ENCODE measurements at places on chromosomes 6 and 20. TPM values are rescaled to one million over a fixed set of nuclear protein-coding genes. Genes with fewer than 3 reads are reported as not detected.

Gene GINS1
- 23.1 TPM for total RNA-seq

Gene UBE2C
- 108 TPM for total RNA-seq

Gene LY6G6D
- not detected for total RNA-seq

Gene TFAP2D
- total RNA-seq: not detected

Gene TLDC2
- not detected for total RNA-seq

Gene LY6G6F
- not detected for total RNA-seq

Gene SCGN
- total RNA-seq: not detected

Gene ADGRB3
- total RNA-seq: not detected

Gene PNISR
- total RNA-seq: 18.4 TPM

Gene NOL7
- total RNA-seq: 173 TPM

Gene PTPRA
- 38.1 TPM for total RNA-seq

Gene HLA-DRB1
- total RNA-seq: 0.39 TPM

Gene MYB
- not detected for total RNA-seq

Gene SMOC2
- not detected for total RNA-seq

Gene MMS22L
- 16.2 TPM for total RNA-seq

All from mammary microvascular endothelial cell (primary cell).